ENCODE measurements at places on chromosomes 3 and 15.

- no peak for DNase-seq
These were observed 95.4 kb downstream of the PCSK6 start for GRCh38 chr15:101394056-101394630.

DNA sequence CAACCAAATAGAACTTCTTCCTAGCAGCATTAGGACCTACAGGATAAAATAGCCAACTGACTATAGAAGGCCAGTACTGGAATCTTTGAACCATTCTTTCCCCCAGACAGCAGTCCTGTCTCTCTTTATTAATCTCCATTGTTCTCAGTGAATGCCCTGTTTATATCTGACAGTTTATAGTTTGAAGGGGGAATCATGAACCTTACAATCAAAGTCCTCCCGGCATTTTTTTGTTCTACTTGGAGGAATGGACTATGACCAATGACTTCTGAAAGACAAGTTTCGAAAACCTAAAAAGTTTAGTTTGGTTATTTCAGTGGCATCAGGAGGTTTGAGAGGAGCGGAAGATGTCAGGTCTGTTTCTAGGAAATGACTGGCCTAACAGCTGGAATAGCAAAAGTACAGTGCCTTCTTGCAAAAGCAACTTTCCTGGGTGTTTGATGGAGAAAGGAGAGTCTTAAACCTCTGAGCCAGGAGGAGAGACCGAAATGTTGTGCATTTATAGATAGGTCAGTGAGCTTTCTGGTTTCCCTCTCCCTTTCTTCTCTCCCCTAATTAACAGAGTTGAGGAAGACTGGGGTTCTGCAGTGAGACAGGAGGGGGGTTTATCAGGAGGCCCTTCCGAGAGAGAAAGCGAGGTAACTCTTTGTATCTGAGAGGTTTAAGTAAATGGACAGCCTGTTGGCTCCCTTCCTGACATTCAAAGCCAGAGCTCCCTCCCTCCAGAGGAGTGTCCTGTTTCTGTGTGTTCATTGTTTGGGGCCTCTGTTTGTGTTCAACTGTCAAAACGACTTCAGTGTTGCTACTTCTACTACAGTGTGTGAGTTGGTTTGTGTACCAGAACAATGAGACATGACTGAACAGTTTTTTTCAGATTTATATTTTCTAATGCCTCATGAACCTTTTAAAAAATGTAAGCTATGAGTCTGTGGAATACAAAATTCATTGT lies 383.0 kb upstream of the RARB start:
- DNase-seq = peak; percentile 11

- no peak for DNase-seq
These were observed 90.6 kb upstream of the GADL1 start for GRCh38 chr3:30984855-30985749.

GRCh38 chr3:148453781-148454191 lies 243.9 kb upstream of the AGTR1 start:
- DNase-seq = no peak

DNA sequence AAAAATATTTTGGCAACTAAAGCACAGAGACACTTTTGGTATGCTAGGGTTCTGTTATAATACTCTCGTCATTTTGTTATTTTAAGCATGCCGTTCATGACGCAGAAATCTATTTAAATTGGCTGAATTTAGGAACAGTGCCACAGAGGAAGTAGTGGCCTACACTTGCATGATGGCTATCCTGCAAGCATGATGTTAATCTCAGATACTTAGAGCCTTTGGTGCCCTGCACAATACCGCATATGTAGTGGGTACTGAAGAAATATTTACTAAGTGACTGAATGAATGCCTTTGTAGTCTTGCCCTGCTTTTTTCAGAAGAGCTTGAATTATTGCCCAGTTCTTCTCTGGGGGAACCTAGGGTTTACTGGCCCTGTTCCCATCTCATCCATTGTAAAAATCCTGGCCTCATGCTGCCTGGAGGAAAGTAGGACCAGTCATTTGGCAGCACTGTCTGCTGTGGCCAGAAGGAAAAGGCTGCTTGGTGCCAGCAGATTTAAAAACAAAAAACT lies 79.0 kb downstream of the SERPINI1 start:
- no peak for DNase-seq

DNA sequence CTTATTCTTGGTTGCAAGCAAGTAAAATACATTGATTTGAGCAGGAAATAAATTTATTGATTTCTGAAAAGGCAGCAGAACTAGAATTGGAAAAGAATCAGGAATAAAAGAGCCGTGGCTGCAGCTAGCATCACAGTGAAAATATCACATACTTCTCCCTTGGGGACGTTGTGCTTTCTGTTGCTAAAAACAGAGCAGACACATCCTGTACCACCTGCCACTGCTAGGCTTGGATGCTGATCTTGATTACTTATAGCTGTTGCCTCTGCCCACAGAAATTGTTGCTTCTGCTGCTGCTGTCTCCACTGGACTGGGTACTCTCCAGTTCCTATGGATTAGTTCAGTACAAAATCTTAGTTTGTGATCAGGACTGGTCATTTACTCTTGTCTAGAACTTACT lies 283.8 kb downstream of the C3orf38 start:
- DNase-seq = no peak

- DNase-seq = no peak
These were observed 291.0 kb upstream of the TGFBR2 start for GRCh38 chr3:30315447-30315846.

- DNase-seq = no peak
These were observed 47.6 kb downstream of the TIPARP start for GRCh38 chr3:156721687-156722618.
